ENCODE measurements at places on chromosomes 5 and 9.
A peak's percentile ranks its signal among the peaks of the same experiment; 100 is the strongest.

DNA sequence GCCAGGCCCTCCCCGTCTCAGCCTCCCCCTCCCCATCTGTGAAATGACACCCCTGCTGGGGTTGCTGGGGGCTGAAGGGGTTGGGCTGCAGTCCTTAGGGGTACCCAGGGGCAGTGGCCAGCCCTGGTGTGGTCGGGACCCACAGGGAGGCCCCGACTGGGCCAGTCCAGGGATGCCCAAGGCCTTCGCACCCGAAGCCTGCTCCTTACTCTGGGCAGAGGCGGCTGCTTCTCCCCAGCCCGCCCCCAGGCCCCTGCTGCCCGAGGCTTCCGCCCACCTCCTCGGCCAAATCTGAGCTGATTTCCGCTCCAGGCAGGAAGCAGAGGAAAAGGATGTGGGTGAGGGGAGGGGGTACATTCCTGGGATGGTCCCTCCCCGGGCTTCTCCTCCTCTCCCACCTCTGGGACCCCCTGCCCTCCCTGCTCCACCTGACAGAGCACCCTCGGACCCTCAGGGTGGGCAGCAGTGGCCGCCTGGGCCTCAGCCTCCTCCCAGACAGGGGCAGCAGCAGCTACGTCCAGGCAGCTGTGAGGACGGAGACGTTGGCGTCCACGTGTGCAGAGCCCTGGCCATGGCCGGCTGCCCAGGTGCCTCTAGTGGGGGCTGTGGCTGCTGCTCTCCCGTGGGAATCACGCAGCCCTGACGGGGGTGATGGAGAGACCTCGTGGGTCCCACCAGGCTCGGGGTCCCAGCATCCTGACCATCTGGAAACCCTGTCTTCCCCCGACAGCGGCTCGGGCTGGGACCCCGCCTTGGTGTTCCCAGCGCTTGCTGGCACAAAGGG, 4.2 kb upstream of the NRARP start:
- no peak overlapping the region for H3K27ac ChIP-seq
- no peaks in the 10 kb centered on the region for H3K36me3 ChIP-seq
- peak; percentile 47 for DNase-seq
- H3K4me1 ChIP-seq: peaks cover 10% of the 10 kb centered on the region

GRCh38 chr5:142984011-142984410, 213.8 kb downstream of the ARHGAP26 start:
- no peak for DNase-seq
- no peak overlapping the region for H3K4me3 ChIP-seq
- peaks cover 44% of the 10 kb centered on the region for H3K4me1 ChIP-seq
- H3K27me3 ChIP-seq: no peaks in the 10 kb centered on the region

GRCh38 chr9:125049212-125050049, 93.9 kb downstream of the SCAI start:
- DNase-seq: no peak
- no peak overlapping the region for H3K4me3 ChIP-seq
- no peaks in the 10 kb centered on the region for H3K4me1 ChIP-seq
- no peak overlapping the region for H3K27ac ChIP-seq

- H3K4me1 ChIP-seq: peaks cover 8% of the 10 kb centered on the region
Measured at GRCh38 chr9:125757834-125758233, 10.7 kb downstream of the PBX3 start.

- peaks cover 24% of the 10 kb centered on the region for H3K27me3 ChIP-seq
- DNase-seq: no peak
- no peaks in the 10 kb centered on the region for H3K4me1 ChIP-seq
- H3K27ac ChIP-seq: no peak overlapping the region
- no peaks in the 10 kb centered on the region for H3K36me3 ChIP-seq
- no peak overlapping the region for H3K4me3 ChIP-seq
Measured at GRCh38 chr5:77322406-77322805, 111.9 kb downstream of the PDE8B start.

GRCh38 chr5:83472508-83473345, 1.2 kb downstream of the VCAN start:
- peaks cover 80% of the 10 kb centered on the region for H3K27me3 ChIP-seq
- H3K27ac ChIP-seq: no peak overlapping the region
- peaks cover 31% of the 10 kb centered on the region for H3K4me1 ChIP-seq
- no peaks in the 10 kb centered on the region for H3K36me3 ChIP-seq

Measured in activated CD8-positive, alpha-beta memory T cell treated with anti-CD3 and anti-CD28 coated beads, Interleukin-2, amount 10 ng/mL, durations not matched to agents 7 days and 5 days (primary cell).